Right ventricle myocardium superior (tissue), 1 donor: ENCODE measurements at places on chromosomes 13 and 19. TPM values are rescaled to one million over a fixed set of nuclear protein-coding genes. Genes with fewer than 3 reads are reported as not detected.

Gene ZNF614
- 5.3 TPM for total RNA-seq

Gene CAPS
- total RNA-seq: 3.4 TPM

Gene IGFL2
- total RNA-seq: not detected

Gene TTYH1
- total RNA-seq: 1.5 TPM

Gene KLHL1
- not detected for total RNA-seq

Gene ZNF66
- 0.62 TPM for total RNA-seq

Gene MUC16
- not detected for total RNA-seq

Gene CFAP97D2
- total RNA-seq: not detected

Gene PSG7
- total RNA-seq: not detected

Gene GFY
- total RNA-seq: not detected

Gene MED25
- 83.4 TPM for total RNA-seq

Gene COMP
- not detected for total RNA-seq

Gene ZNF549
- 4.2 TPM for total RNA-seq

Gene KIR3DL1
- total RNA-seq: not detected
